ENCODE measurements at places on chromosomes 5 and 9. TPM values are rescaled to one million over a fixed set of nuclear protein-coding genes. Genes with fewer than 3 reads are reported as not detected.
A peak's percentile ranks its signal among the peaks of the same experiment; 100 is the strongest.

DNA sequence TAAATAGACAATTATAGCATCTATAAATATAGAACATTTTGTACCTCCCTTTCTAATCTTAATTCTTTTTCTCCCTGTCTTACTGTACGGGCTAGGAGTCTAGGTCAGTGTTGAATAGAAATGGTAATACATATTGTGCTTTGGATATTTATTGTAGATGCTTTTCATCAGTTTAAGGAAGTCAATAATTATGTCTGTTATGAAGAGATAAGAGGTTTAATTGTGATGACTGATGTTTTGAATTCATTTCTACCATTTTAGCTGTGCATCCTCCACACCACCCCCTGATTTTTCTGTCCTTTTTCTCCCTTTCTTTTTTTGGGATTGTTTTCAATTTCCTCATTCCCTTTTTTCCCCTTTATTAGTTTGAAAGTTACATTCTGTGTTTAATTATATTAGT lies 95.8 kb downstream of the DOCK2 start:
- DNase-seq = no peak
- no peaks in the 10 kb centered on the region for H3K27me3 ChIP-seq
- H3K36me3 ChIP-seq = no peaks in the 10 kb centered on the region
- no peak overlapping the region for H3K27ac ChIP-seq

- no peak overlapping the region for H3K4me3 ChIP-seq
- DNase-seq = no peak
- H3K27ac ChIP-seq = no peak overlapping the region
- H3K4me1 ChIP-seq = no peaks in the 10 kb centered on the region
Observed at GRCh38 chr5:35094948-35095347, 47.2 kb upstream of the AGXT2 start.

DNA sequence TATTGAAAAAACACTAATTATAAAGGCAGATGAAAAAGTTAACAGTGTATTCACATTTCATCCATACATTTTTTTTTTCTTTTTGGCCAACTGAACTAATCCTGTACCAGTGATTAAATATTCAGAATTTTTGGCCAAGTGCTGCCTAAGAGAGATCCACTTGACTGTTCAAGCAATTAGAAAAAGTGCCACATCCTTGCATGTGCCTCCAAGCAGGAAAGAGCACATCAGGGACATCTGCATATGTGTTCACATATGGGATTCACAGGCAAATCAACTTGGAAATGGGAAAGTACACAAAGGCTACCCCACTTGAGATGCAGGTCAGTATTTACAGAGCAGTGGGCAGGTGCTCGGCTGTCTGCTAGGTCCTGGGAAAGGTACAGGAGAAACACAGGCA lies 163.3 kb upstream of the LHFPL2 start:
- H3K27ac ChIP-seq = no peak overlapping the region
- H3K36me3 ChIP-seq = no peaks in the 10 kb centered on the region
- peaks cover 36% of the 10 kb centered on the region for H3K4me1 ChIP-seq
- no peak for DNase-seq
- H3K4me3 ChIP-seq = no peak overlapping the region
- no peaks in the 10 kb centered on the region for H3K27me3 ChIP-seq

PRPF4 gene
- 13.9 TPM for total RNA-seq

DNA sequence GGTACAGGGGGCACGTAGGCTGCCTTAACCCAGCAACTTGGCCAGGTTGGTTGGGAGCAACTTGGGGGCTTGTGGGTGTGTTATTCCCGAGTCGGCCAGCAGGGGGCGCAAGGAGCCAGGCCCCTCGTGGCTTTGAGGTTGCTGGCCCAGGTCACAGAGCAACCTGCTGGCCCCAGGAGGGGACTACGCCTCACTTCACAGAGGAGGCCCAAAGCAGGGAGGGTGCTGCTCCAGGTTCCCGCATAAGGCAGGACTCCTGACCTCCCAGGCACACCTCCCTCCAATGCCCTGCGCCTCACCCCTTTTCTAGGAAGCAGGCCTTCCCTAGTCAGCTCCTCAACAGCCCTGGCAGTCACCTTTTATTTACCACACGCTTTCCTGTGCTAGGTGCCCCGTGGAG lies 18.1 kb downstream of the KYAT1 start:
- H3K4me1 ChIP-seq = peaks cover 19% of the 10 kb centered on the region
- H3K36me3 ChIP-seq = no peaks in the 10 kb centered on the region
- H3K4me3 ChIP-seq = no peak overlapping the region
- H3K27me3 ChIP-seq = no peaks in the 10 kb centered on the region
- DNase-seq = peak; percentile 84

DNA sequence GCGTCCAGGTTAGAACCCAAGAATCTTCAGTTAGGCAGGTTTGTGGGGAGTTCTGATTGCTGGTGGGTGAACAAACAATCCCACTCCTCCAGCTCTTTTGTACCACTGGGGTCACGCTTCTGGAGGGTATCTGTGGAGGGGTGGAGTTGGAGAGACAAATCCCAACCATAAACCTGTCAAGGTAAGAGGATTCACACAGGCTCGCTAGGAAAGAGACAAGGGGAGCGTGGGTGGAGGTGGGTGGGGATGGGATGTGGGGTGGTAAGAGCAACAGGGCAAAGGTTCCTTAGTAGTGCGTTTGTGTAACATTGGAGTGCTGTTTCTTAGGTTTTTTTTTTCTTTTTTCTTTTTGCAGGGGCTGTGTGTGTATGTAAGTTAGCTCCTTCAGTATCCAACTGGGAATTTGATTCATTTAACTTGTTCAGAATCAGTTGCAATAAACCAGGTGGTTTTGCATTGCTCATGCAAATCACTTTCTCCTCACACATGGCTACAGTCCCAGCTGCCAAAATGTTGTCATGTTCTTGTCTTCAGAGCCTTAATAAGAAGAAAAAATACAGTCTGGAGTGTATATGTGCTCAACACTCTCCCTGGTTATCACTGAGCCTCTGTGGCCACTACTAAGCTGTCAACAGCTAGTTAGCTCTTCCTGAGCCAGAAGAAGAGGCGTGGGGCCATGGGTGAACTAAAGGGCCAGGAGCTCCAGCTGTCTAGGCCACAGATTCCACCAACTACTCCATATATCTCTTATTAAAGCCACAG lies 164.0 kb upstream of the RAD23B start:
- H3K4me3 ChIP-seq = no peak overlapping the region
- no peaks in the 10 kb centered on the region for H3K36me3 ChIP-seq
- no peaks in the 10 kb centered on the region for H3K27me3 ChIP-seq
- peak; percentile 11 for DNase-seq
- peaks cover 8% of the 10 kb centered on the region for H3K4me1 ChIP-seq

DNA sequence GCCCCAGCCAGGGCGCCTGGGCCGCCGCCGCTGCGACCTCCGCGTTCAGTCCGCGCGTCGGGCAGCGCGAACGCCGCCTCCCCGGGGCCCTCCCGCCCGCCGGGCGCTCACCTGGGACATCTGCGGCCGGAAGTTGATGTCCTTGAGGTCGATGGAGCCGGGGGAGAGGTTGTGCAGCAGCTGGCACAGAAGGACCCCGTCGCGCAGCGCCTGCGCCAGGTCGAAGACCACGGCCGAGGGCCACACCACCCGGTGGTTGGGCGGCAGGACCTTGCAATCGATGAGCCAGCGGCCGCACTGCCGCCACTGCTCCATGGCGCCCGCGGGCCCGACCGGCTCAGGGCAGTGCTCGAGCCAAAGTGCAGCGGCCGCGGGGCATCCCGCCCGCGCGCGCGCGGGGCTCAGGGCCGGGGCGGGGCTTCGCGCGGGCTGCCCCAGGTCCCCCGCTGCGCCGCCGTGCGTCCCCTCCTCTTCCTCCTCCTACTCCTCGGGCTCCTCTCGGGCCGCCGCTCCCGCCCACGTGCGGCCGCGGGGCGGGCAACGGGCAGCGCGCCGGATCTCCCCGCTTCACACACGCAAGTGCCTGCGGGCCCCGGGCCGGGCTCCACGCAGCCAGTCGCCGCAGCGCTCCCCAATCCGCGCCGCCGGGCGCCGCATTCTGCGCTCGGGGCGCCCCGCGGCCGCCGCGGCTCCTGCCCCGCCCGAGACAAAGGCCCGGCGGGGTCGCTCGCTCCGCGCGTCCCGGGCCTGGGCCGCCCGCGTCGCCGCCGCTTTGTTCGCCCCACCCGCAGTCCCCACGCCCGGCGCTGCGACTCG lies at the start of gene VAV2:
VAV2 (minus strand) TSS at position 361 of the 816 bp plus-strand sequence; CDS start at position 315, 46 bp downstream.
- no peaks in the 10 kb centered on the region for H3K36me3 ChIP-seq
- H3K4me3 ChIP-seq = peak within 1 kb of the TSS; percentile 82
- H3K4me1 ChIP-seq = peaks cover 16% of the 10 kb centered on the region

FAM151B gene
- total RNA-seq = 1.4 TPM

EMB gene
- total RNA-seq = 8.7 TPM

DNA sequence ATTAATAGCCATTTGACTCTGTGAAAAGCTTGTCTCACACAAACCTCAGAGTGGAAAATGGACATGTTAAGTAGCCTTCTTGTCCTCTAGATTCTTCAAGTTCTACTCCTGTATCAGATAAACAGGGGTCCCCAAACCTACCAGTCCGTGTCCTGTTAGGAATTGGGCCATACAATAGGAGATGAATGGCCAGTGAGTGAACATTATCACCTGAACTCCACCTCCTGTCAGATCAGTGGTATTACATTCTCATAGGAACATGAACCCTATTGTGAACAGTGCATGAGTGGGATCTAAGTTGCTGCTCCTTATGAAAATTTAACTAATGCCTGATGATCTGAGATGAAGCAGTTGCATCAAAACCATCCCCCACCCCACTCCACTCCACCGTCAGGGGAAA lies 136.3 kb downstream of the TMEM232 start:
- no peak overlapping the region for H3K27ac ChIP-seq
- H3K27me3 ChIP-seq = no peaks in the 10 kb centered on the region
- no peaks in the 10 kb centered on the region for H3K36me3 ChIP-seq
- DNase-seq = no peak
- no peaks in the 10 kb centered on the region for H3K4me1 ChIP-seq
- no peak overlapping the region for H3K4me3 ChIP-seq

SPATA31A3 gene
- not detected for total RNA-seq
